ENCODE measurements at places on chromosomes 1 and 21.

DNA sequence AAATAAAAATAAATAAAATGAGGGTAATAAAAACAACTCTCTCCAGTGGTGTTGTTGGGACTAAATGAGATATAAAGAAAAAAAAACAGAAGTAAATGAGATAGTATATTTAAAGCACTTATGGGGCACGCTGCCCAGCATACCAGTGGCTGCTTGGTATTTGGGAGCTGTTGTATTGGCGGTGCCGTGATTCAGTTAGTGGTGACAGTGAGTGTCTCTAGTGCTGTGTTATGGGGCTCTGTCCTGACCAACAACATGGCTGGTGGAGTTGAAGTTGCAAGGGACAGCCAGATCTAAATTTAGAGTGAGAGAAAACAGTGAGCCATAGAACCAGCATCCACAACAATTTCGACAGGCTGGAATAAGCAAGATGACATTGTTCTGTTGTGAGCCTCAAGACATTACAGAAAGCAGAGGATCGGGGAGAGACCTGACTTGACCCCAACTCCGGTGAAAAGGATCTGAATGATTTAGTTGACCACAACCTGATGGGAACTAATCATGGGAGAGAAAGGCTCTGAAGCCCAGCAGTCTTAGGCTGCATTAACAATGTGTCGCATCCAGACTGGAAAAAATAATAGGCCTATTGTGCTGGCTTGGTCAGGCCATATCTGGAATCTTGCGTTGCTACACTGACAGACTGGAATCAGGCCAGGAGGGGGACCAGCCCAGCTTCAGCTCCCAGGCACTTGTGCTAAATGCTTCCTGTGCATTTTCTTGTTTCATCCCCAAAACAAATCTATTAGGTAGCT is 2.4 kb upstream of the MFSD2A start:
- no peak for ATAC-seq

DNA sequence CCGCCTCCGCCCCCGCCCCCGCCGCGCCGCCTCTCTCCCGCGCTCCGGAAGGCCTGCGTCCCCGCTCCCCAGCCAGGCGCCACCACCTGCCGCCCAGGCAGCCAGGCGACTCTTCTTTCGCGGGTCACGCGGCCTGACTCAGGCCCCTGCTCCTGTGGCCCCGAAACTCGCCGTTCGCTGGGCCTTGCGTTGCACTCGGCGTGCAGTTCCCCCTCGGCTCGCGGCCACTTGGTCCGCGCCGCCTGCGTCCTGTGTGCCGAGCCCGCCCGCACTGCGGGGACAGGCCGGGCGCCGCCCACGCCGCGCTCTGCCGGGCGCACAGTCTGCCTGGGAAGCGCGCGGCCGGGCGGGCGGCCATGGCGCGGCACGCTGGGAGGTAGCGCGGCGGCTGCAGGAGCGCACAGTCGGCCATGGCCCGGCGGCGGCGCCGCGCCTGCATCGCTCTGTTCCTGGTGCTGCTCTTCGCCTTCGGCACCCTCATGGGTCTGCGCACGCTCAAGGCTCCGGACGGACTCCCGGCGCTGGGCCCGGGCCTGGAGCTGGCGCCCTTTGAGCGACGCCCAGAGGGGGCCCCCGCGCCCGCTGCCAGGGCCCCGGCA is at the start of gene MANEAL:
MANEAL (plus strand) TSS at position 75 of the 599 bp plus-strand sequence; CDS start at position 411, 336 bp downstream.
- ATAC-seq, result peak; percentile 69

DNA sequence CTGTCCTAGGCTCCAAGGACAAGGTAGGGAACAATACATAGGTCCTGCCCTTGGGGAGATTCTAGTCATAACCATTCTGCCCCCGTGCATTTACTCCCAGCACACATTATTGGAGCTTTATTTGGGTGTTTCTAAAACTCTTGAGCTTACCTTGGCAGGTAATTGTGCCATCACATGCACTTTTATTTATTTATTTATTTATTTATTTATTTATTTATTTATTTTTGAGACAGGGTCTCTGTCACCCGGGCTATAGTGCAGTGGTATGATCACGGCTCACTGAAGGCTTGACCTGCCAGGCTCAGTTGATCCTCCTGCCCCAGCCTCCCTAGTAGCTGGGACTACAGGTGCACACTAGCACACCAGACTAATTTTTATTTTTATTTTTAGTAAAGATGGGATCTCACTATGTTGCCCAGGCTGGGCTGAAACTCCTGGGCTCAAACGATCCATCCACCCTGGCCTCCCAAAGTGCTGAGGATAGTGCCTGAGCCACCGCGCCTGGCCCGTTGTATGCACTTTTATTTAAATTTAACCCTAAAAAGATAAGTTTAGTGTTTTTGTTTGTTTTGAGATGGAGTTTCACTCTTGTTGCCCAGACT is 9.2 kb downstream of the AGMAT start:
- no peak for ATAC-seq

- ATAC-seq, result peak; percentile 73
These were observed 6.5 kb downstream of the KRTCAP2 start for GRCh38 chr1:155166471-155167165.

GRCh38 chr1:166876540-166876838 is 425 bp upstream of the TADA1 start:
- no peak for ATAC-seq

GRCh38 chr1:29355375-29355774 is 119.1 kb downstream of the PTPRU start:
- no peak for ATAC-seq

GRCh38 chr1:235999259-235999925 is 65.5 kb downstream of the NID1 start:
- ATAC-seq, result no peak

- peak; percentile 96 for ATAC-seq
These were observed at the start of gene KLHL20 for GRCh38 chr1:173714759-173715537. KLHL20 (plus strand) TSS chr1:173714981; CDS start chr1:173716044, 1,063 bp downstream.

DNA sequence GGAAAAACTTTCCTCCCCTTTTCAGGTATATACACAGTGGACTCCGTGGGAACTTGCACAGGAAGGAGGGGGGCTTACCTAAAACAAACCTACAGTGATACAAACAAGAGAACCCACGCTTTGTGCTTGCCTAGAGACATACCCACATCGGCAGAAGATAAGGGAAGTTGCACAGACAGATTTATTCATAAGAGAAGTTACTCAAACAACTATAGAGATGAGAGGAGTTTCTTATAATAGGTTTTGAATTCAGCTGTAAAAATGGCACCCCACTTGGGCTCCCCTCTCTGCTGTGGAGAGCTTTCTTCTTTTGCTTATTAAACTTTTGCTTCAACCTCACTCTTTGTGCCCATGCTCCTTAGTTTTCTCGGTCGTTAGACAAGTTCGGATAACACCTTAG is 1.8 kb upstream of the DUSP12 start:
- no peak for ATAC-seq

- ATAC-seq, result no peak
These were observed 325.8 kb downstream of the MATN1 start for GRCh38 chr1:30397576-30397975.

GRCh38 chr1:38507563-38507962 is 352.0 kb downstream of the RRAGC start:
- ATAC-seq, result no peak

GRCh38 chr21:33443194-33443593 is 36.6 kb downstream of the TMEM50B start:
- no peak for ATAC-seq

- ATAC-seq, result no peak
These were observed 44.9 kb downstream of the GADD45A start for GRCh38 chr1:67729872-67730271.

DNA sequence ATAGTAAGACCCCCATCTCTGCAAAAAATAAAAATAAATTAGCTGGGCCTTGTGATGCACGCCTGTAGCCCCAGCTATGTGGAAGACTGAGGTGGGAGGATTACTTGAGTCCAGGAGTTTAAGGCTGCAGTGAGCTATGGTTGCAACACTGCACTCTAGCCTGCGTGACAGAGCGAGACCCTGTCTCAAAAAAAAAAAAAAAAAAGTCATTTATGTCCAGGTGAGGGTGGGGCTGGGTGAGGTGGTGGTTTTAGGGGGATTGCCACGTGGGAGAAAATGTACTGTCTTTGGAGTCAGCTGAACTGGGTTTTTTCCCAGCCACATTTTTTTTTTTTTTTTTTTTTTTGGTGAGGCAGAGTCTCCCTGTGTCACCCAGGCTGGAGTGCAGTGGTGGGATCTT is 6.7 kb downstream of the PIK3CD start:
- ATAC-seq, result no peak

- ATAC-seq, result no peak
These were observed 9.2 kb downstream of the FCRL3 start for GRCh38 chr1:157691285-157691920.

- ATAC-seq, result peak; percentile 53
These were observed 1.2 kb upstream of the HIVEP3 start for GRCh38 chr1:41919764-41920397.

GRCh38 chr1:151013518-151013917 is 5.3 kb downstream of the PRUNE1 start:
- no peak for ATAC-seq

DNA sequence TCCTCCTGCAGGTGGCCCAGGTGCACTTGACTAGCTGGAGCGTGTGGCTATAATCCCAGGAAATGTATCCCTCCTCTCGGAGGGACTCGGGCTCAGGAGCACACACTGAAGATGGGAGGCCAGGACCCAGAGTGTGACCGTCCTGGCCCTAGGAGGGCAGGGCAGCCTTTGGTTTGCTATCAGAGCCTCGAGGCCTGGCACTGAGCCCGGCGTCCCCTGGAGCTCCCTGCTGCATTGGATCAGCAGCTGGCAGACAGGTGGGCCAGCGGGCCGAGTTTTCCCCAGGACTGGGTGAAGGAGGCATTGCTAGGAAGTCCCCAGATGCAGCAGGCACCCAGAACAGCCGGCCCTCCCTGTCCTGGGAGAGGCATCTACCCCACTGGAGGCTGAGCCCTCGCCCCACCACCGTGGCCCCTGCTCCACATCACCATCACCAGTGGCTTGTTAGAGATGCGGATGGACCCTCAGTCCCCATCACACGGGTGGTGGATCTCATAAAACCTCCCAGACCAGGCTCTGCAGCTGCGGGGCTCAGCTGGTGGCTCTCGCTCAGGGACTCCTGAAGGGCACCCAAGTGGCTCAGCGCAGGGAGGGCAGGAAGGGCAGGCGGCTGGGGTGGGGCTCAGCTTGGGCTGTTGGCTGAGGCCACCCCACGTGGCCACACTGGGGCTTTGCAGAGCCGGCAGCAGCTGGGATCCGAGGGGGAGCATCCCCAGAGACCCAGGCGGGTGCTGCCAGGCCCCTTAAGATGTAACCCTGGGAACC is 32.7 kb upstream of the POFUT2 start:
- ATAC-seq, result no peak

- ATAC-seq, result no peak
These were observed 124.8 kb downstream of the PCNX2 start for GRCh38 chr1:233170741-233171140.

DNA sequence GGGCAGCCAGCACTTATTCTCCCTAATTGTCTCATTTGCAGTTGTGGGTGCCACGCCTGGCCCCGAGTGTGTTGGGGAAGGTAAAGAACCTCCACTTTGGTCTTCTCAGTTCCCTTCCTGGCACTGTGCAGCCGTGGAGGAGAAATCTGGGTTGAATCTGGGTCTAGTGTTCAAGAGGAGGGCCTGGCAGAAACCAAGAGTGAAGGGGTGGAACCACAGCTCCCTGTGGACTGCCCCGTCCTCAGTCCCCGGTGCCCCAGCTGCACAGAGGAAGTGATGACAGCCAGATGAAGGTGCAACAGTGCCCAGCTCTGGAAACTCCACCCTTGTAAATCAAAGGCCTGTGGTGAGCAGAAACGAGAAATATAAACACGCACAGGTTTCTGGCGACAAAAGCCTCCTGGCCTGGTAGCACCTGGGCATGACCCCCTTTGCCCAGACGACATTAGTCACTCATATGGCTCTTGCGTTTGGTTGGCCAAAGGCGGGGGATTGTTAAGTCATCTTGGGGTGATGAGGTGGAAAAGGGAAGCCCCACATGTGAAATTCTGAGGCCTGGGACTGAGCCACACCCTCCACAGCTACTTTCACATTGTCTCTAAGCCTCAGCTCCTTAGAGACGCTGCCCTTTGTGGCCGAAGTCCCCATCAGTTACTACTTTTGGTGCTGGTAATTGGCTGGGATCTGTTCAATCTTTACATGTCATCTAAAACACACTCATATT is 4.2 kb upstream of the ECE1 start:
- no peak for ATAC-seq

GRCh38 chr1:39787468-39787867 is 1.2 kb downstream of the BMP8B start:
- no peak for ATAC-seq

DNA sequence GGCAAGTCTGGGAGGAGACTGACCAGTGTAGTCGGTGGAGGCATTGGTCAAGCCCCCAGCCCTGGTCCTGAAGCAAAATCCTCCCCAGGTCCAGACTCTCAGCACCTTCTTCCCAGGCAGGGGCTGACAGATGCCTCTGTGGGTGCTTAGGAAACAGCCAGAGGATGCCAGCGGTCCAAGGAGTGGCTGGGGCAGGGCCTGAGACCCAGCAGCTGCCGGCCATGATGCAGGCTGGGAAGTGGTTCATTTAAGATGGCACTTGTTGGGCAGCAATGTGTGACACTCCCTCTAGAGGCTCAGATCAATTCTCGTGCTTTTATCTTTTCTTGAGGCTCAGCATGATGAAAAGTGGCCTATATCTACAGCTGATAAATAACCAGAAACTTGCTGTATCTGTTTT is 165.0 kb upstream of the VAMP3 start:
- no peak for ATAC-seq

DNA sequence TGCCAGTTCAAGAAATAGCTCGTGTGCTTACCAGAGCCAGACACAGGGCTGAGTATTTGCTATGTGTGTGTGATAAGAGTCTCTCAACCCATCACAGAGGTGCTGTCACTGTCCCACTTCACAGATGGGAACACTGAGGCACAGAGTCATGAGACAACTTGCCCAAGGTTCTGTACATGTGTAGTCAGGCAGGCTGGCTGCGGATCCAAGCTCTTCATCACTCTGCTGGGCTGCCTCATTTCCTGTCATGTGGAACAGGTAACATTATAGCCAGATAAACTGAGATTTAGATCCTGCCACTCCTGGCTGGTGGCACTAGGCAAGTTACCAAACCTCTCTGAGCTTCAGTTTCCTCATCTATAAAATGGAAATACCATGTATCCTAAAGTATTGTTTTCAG is 77.8 kb downstream of the ITPKB start:
- no peak for ATAC-seq

DNA sequence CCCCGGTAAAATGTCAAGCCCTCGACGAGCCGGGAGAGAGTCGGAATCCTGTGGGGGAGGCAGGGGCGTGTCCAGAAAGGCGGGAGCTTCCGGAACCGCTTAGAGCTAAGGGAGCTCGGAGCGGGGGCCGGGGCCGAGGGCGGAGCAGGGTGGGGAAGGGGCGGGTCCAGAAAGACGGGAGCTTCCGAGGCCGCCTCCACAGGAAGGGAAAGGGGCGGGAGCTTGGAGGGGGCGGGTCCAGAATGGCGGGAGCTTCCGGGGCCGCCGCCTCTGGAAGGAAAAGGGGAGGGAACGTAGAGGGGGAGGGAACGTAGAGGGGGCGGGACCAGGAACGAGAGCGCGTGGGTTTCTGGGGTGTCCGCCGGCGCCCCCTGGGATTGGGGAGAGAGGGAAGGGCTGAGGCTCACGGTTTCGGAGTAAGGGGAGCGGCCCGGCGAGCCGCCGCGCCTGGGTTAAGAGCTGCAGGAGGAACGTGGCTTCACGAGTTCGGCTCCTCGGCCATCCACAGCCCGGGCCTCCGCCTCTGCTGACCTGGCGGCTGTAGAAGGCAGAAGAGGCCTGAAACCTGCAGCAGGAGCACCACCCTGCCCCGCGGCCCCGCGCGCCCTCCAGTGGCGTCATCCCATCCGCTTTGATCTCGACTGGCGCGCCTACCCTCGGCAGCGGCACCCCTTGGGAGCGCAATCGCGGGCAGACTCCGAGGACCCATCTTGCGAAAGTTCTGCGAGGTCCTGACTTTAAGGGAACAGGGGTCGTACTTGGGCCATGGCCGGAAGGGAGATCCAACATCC is 23.0 kb upstream of the HPDL start:
- peak; percentile 96 for ATAC-seq

All from gastroesophageal sphincter (tissue), 4 donors.